ENCODE measurements at places on chromosomes 4 and X.
A peak's percentile ranks its signal among the peaks of the same experiment; 100 is the strongest.

DNA sequence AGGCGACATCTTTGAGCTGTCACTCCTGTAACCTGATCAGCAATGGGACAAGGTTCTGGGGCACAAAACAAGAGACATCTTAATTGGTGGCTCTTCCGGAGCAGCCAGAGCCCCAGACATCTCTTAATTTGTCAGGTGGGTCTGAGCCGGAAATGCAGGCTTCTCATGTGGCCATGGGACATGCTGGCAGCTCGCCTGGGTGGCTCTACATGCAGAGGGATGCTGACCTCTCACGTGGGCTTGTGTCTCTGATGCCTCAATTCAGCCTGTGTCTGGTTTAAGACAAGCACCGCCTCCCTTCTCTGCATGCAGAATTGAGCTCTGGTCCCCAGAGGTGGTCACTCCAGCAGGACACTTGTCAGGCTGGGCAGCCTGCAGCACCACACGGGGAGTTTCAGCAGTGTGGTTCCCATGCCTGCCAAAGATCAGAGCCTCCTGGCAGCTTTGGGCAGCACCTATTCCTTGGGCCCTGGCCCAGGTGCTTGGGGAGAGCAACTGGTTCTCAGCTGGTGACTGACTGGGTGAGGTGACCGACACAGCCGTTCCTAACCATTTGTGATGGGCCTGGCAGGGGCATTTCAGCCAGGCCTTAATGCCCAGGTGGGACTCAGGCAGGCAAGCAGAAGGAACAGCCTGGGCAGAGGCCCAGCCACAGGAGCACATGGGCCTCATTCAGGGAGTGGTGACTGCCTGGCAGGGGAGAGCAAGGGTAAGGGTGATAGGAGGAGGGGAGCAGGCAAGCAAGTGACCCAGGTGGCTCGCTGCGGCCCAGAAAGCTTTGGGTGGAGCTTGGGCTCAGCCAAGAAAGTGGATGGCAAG is 53.4 kb downstream of the HMX1 start:
- DNase-seq = peak; percentile 73

DNA sequence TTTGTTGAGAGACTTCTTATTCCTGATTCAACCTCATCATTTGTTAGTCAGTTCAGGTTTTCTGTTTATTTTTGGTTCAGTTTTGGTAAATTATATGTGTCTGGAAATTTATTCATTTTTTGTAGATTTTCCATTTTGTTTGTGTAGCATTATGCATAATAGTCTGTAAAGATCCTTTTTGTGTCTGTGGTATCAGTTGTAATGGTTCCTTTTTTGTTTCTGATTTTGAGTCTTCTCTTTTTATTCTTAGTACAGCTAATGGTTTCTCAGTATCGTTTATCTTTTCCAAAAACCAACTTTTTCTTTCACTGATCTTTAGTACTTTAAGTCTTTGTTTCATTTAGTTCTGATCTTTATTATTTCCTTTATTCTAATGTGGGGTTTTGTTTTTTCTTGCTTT is 61.4 kb downstream of the NWD2 start:
- no peak for DNase-seq

- DNase-seq = no peak
Measured at GRCh38 chrX:50716706-50717105, 97.3 kb downstream of the SHROOM4 start.

DNA sequence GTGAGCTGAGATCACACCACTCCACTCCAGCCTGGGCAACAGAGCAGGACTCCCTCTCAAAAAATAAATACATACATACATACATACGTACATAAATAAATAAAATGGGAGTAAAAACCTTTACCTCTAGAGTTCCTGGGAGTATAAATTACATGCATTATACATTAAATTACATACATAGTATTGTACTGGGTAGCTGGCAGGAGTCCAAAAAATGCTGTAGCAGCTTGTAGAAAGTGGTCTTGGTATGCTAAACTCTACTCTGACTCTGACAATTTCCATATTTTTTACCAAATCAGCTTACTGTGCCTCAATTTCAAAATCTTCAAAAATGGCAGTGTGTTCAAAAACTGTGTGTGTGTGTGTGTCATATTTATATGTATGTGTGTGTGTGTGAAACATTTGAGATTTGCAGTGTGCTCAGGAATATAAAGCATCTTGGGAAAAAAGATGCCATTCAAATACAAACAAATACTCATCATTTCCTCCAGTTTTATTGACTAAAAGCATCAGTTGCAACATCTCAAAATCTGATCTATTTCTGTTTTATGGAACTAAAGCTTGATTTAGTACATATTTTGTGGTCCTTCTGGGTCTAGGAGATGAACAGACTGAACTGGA is 171.7 kb downstream of the SHROOM3 start:
- DNase-seq = no peak

DNA sequence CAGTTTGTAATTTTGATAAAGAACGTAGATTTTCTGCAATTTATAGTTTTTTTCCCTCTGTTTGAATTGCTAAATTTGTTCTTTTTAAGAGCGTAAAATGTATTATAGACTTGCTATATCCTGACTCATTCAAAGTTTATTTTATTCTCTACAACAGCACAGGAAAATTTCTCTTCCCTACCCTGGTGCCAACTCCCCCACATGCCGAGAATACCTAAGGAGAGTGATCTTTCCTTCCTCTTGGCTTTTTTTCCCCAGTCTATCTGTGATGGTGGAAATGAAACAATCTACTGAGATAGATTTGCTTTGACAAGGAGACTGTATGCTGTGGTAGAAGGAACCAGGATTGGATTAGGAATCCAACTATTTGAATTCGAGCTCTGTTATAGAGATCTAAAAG is 271.6 kb downstream of the TLL1 start:
- DNase-seq = no peak

DNA sequence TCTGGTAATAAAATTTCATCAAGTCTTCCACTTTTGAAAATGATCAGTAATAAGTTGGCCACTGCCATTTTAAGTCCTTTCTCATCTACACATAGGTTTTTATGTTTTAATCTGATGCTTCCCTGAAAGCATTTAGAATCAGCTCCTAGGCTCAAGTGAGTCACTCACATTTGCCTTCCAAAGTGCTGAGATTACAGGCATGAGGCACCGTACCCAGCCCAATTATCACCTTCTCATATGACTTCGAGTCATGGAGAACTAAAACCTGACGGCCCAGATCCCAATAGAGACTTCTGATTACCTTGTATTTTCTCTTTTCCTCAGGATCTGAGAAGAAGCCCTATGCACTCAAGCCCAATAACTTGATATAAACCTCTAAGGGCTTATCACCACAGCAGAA is 140.8 kb downstream of the OPHN1 start:
- no peak for DNase-seq

- no peak for DNase-seq
Measured at GRCh38 chr4:89939994-89940393, 45.3 kb downstream of the MMRN1 start.

- no peak for DNase-seq
Measured at GRCh38 chr4:186172546-186172945, 18.8 kb upstream of the CYP4V2 start.

DNA sequence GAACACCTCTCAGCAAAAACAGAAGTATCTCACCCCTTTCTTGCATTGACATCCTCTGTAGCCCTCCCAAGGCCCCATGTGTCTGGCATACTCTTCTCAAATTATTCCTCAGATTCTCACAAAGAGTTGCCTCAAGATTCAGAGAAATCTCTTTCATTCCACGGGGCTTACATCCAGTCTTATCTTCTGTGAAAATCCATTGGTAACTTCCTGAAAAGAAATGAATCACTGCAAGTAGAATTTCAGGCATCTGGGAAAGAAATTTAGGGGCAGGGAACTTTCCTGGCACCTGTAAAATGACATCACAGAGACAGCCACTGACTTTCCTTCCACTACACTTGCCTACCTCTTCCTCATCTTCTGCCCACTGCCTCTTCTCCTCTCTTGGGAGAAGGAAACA is 182.5 kb upstream of the ARHGEF9 start:
- no peak for DNase-seq

- DNase-seq = no peak
Measured at GRCh38 chr4:177964061-177964460, 521.8 kb upstream of the AGA start.

DNA sequence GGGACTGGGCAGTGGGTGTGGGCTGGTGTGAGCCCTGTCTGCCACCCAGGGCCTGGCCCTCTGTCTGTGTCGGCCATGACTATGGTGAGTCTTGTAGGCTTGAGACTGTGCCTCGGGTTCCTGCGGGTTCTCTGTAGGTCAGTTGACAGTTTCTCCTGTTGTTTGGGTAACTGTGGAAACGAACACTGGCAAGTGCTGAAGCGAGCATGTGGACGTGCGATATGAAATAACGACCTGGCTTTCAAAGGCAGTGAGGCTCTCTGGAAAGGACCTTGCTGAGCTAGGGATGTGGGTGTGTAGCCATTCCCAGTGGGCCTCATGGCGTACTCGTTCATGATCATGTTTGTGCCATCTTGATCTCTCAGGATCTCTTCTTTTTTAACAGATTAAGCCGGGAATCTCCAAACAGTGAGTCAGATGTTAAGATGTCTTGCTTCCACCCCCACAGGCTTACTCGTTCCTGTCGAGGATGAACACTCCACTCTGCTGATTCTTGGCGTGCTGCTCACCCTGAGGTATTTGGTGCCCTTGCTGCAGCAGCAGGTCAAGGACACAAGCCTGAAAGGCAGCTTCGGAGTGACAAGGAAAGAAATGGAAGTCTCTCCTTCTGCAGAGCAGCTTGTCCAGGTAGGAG is 41.3 kb downstream of the HTT start:
- no peak for DNase-seq

DNA sequence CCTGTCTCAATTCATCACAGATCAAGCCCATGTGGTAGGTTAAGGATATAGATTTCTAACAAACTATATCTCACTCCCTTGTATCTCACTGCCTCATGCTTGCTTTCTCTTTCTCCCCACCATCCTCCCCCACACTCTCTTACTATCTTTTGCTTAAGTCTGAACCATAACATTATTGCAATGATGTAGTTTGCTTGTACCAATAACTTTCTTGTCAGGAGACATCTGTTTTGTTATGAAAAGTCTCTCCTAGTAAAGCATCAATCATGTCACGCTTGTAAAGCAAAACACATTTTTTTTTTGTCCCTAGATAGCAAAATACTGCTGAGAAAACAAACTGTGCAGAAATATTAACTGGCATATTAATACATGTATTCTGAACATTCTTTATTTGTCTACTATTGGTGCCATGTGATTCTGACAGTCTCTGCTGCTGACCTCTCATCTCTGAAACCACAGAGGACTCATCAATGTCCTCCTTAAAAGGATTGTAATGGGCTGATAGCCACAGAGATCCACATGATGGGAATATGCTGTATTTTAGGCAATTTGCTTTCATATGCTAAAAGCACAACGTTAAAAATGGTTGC is 217.5 kb downstream of the VEGFC start:
- DNase-seq = peak; percentile 22

DNA sequence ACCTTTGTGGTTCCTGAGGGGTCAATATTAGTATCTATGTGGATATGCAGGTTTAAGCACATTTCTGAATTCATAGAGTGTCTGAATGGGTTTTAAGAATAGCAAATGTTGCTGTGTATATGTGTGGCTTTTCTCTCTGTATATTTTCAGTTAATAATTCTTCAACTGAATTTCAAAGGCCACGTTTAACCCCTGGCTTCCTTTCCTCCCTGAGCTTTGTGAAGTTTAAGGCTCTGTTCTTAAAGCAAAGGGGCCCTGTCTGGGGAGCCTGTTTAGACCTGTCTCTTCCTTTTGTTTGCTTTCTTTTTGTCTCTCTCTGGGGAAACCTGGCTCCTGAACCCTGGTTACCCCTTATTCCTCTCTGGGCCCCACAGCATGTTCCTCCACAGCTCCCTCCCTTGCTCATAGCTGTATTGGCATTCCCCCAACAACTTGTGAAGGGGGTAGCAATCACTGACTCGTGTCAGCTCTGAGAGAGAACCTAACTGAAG is 139.1 kb downstream of the COL4A6 start:
- DNase-seq = no peak

DNA sequence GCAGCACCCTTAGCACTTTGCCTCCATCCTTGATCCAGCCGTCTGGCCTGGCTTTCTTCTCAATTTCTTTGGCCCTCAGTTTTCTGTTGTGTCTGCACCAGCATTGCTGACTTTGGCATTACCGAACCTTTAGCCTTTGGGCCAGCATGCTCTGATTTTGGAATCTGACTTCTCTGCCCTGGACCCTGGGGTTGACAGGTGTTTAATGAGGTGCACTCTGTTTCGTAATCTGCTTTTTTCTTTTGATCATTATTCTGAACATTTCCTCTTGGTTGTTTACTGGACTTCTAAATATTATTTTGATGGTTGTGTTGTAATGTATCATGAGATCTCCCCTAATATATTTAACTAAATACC is 71.5 kb upstream of the ENPP6 start:
- no peak for DNase-seq

GRCh38 chr4:173573286-173573685 is 43.3 kb upstream of the HAND2 start:
- DNase-seq = no peak

DNA sequence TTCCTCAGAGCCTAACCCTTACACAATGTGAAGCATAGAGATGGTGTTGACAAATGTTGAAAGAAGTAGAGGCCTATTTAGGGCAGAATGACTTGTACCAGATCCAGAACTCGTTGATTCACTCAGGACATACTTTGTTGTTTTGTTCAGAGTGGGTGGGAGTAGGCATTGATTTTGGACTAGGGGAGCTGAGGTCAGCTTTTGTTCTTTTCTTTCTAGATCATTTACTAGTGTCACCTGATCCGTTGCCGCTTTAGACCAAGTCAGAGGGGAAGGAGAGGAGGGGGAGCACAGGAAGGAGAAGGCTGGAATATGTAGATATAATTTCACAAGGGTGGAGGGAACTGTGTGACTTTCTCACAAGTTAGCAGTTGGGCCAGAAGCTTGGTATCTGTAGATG is 282.4 kb upstream of the GPC4 start:
- DNase-seq = no peak

DNA sequence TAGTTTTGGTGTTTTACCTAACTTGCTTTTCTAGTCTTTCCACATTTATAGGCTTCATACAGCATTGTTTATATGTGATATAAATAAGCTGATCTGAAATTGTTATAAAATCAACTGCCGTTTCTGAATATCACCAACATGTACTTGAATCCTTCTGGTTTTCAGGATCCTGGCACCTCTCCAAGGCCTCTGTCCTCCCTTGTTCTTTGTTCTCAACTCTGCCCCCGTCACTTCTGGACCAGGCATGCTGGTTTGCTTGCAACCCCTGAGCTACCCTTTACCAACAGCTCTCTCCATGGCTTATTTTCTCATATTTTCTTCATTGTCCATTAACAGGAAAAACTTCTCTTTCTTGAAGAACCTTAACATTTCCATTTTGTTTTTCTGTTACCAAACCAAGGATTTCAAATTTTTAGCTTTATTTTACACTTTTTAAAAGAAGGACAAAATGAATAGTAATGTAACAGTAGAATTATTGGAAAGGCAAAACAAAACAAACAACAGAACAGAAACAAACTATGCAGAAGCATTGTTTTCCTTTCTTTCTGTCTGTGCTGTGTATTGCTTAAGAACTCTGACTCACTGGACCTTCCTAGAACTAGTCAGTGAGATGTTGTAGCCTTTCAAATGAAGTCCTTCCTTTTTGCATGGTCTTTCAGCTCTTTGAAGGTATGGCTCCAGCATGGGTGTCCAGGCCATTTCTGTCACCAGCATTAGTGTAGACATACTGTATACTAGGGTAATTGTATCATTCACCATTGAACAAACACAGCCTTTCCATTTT is 44.8 kb downstream of the BANK1 start:
- DNase-seq = no peak

- no peak for DNase-seq
Measured at GRCh38 chr4:1328267-1329155, 18.5 kb upstream of the UVSSA start.
